ENCODE measurements at places on chromosomes 11 and 22.
A peak's percentile ranks its signal among the peaks of the same experiment; 100 is the strongest.

DNA sequence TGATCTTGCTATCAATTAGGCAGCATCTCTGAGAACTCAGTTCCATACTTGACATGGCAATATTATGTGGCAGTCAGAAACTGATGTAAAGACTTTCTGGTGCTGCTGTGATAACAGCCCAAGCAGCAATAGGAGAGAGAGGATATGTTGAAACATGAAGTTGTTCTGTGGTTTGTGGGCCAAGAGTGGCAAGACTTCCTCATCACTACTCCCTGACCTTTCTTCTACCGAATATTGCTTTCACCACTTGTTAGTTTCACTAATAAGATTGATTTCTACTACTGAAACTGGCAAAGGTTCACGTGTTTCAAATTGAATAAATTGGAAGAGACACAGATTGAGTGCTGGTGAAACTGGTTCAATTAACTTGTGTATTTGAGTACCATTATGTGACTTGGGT is 852.6 kb upstream of the RAG2 start:
- no peak for DNase-seq

GRCh38 chr11:107567739-107568335 is 2.3 kb upstream of the ALKBH8 start:
- DNase-seq, result no peak

- no peak for DNase-seq
These were observed 86.3 kb upstream of the HMGXB4 start for GRCh38 chr22:35170716-35171697.

- no peak for DNase-seq
These were observed 3.5 kb upstream of the ACAT1 start for GRCh38 chr11:108117746-108118371.

DNA sequence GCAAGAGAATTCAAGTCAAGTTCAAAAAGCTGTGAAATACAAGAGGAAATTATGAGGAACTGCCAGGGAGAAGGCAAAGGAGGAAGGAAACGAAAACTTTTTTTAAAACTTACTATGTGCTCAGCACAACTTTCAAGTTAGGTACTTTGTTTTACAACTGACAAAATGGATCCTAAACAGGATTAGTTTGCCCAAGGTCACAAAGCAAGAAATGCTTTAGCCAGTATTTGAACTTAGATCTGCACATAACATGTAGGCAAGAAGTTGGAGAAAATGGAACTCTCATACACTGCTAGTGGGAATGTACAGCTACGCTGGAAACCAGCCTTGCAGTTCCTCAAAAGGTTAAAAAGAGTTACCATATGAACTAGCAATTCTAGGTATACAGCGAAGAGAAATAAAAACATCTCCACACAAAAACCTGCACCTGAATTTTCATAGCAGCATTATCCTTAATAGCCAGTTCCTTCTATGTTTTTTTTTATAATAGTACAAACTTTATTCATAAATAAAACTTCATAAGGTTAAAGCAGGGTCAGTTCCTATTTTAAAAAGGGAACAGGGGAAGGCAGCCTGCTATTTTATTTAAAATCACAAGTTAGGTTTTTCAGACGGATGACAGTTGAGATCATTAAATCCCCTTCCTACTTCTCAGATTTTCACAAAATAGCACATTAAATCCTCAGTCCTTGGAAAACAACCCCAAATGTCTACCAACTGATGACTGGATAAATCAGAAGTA is 19.2 kb downstream of the DDX6 start:
- no peak for DNase-seq

DNA sequence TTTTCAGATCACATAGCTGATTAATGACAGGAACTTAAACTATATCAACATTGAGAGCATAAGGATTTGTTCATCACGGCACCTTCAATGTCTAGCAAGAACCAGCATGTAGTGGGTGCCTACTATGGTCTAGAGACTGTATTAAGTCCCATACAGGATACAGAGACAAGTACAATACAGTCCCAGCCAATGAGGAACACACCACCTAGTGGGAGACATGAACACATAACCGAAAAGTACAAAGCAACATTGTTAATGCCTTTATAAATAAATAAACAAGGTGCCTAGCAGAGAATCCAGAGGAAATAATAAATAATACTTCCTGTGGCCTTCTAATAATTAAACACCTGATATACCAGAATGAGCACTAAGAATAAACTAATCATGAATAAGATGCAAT is 87.7 kb upstream of the OPCML start:
- no peak for DNase-seq

DNA sequence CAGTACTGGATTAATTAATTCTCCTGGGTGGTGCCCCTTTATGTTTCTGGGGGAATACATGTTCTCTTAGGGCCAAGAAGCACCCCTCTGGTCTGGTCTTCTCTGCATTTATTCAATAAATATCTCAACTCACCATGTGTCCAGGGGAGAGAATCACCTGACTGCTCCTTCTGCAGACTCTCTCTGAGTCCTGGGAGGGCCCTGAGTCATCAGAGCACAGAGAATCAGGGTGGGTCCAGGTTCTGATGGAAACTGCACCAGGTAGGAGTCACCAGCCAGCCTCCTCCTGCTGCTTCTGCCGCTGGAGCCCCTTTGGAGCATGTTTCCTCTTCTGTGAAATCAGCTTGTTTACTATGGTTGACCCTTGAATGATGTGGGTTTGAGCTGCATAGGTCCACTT is 107.7 kb upstream of the PLET1 start:
- no peak for DNase-seq

- DNase-seq, result peak; percentile 42
These were observed 1.0 kb upstream of the FKBP2 start for GRCh38 chr11:64239662-64240434.

GRCh38 chr11:100592619-100593260 is 94.3 kb upstream of the ARHGAP42 start:
- DNase-seq, result no peak

GRCh38 chr11:112590764-112591163 is 330.1 kb upstream of the PLET1 start:
- no peak for DNase-seq

- DNase-seq, result no peak
These were observed 10.6 kb upstream of the GLYATL1 start for GRCh38 chr11:58928691-58929090.

DNA sequence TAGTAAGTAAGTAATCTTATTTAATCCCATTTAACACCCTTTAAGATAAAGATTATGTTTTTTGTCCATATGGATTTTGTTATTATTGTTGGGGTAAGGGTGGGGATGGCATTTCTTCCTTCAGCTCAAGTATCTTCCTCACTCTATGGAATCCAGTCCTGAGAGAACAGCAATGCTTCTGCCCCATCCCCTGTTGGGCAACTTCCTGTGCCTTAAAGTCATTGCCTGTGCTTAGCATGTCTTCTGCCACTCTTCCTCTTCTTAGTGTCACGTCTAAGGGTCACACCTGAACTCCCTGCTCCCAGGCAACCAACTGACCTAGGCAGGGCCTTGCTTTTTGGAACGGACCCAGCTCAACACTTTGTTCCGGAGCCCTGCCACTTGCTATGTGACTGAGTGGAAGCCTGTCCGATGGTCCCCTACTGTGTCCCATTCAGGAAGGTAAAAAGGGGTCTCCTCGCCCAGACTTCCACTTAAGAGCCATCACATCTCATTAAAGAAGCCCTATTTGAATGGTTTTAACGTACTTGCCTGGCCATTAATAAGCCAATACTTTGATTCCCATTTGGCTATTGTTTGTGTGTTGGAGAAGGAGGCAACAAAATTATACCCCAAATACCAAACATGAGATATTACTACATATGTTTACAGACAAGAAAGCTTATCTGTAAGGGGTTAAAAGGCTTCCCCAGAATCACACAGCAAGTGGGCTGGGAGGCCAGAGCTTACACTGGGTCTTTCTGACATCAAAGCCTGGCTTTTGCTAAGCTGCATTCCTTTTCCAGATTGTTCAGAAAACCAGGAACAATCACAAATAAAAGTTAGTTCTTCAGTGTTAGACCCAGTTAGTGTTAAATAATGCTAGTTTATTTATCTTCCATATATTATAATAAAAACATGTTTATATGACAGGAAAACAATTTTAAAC is 59.2 kb downstream of the RAB38 start:
- no peak for DNase-seq

GRCh38 chr11:72446929-72447769 is 12.8 kb upstream of the CLPB start:
- no peak for DNase-seq

DNA sequence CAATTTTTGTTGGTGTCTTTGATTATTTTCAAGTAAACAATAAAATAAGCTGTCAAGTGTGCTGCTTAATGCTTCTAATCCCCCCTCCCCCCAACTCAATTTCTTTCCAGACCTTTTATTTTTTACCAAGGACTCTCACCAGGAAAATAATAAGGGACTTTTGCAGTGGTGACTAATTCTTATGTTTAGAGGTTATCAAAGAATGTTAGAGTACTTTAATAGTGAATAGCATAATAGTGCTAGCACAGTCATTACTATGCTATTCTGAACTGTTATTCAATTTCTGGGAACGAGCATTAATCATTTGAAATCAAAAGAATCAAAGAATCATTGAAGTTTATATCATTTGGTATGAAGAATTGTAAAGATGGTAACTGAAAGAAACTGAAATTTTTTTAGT is 251.4 kb downstream of the DDX10 start:
- no peak for DNase-seq

DNA sequence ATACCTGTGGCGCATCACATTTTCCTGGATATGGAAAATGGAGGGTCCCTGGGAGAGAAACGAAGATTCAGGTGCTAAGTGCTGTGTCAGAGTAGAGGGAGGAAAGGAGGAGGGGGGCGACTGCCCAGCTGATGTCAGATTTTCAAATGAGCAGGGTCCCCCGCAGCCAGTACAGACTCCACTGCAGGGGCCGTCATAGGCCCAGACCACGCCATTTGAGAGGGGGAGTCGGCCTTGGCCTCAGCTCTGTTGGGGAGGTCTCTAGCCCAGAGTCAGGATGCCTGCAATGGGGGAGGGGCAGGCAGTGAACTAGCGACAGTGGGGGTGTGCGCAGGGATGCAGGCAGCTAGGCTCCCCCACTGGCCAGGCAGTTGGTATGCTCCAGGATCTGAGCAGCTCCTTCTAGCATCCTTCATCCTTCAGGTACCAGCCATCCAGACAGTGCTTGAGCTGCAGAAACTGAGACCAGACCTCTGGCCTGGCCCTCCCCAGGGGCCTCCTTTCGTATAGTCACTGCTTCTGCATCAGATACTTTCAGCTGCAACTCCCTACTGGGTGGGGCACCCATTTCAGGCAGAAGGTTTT is at the start of the genes BSCL2 and GNG3:
TSS of gene BSCL2 (minus strand) at position 148 of the 585 bp plus-strand sequence. CDS start 229 bp downstream, outside the sequence.
TSS of gene GNG3 (plus strand) at position 400 of the 585 bp plus-strand sequence. CDS start 620 bp downstream, outside the sequence.
- DNase-seq, result peak; percentile 33

DNA sequence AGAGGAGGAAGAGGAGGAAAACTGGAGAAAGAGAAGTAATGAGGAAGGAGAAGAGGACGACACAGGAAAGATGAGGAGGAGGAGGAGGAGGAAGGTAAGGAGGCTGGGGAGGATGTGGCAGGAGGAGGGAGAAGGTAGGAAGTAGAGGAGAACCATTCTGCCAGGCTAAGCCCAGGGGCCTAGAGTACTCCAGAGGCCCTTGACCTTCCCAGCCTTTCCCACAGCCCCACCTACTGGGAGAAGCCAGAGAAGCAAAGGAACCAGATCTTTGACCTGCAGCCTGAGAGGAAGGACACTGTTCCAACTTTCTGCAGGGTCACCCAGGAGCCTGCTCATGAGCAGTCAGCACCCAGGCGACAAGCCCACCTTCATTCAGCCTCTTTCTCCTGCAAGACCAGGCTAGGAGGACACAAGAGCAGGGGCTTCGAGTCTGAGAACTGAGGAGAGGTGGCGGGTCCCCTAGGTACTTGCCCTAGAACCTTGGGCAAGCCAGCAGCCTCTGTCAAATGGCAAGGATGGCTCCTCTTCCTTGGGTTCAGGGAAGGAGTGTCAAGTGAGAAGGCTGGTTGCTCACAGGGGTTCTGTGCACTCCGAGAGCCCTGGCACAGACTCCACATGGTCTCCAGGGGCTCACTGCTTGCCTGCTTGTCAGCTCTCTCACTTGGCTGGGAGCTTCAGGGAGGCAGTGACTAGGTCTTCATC is 27.9 kb upstream of the OAF start:
- DNase-seq, result no peak

DNA sequence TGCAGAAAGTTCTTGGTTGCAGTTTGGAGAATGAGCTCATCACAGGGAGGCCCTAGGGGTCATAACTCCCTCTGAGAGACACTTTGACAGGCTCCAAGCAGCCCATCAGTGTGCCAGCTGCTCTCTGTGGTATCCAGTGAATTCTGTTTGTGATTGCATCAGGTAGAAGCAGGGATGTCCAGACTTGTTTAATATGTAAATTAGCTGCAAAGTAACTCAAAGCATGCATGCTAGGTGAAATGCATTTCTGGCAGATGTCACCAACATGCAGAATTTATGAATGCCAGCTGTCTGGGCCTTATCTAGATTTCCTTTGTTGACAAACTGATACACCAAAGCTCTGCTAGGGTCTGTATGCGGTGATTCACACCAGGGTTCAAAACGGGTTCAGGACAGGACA is 123.6 kb upstream of the MTNR1B start:
- no peak for DNase-seq

GRCh38 chr11:48172818-48173609 is 43.6 kb upstream of the OR4B1 start:
- peak; percentile 80 for DNase-seq

- DNase-seq, result no peak
These were observed 32.4 kb upstream of the CLNS1A start for GRCh38 chr11:77669848-77670511.

DNA sequence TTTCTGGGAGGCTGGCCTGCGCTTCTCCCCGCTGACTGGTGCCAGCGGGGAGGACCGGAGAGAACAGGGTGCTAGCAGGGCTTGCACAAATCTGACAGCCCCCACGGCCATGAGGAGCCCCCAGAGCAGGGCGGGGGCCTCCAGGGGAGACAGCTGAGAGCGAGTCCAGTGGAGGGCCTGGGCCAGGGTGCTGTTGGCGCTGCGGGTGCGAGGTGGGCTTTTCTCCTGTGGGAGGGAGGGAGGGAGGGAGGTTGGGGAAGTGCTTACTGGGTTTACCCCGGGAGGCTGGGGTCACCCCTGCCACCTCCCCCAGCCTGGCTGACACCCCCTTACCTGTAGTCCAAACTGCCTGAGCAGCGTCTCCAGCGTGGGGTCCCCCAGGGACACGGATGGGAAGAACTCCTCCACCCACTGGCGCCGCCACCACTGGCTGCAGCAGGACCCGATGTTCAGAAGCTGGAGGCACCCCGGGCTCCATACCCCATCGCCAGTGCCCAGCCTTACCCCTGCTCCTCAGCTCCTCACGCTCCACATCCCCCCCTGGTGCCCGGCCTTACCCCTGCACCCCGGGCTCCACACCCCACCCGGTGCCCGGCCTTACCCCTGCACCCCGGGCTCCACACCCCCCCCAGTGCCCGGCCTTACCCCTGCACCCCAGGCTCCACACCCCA is 3.9 kb downstream of the LMF2 start:
- peak; percentile 55 for DNase-seq

Data from activated CD4-positive, alpha-beta T cell treated with anti-CD3 and anti-CD28 coated beads for 36 hours (primary cell).